ENCODE measurements at places on chromosomes 11 and 22.

DNA sequence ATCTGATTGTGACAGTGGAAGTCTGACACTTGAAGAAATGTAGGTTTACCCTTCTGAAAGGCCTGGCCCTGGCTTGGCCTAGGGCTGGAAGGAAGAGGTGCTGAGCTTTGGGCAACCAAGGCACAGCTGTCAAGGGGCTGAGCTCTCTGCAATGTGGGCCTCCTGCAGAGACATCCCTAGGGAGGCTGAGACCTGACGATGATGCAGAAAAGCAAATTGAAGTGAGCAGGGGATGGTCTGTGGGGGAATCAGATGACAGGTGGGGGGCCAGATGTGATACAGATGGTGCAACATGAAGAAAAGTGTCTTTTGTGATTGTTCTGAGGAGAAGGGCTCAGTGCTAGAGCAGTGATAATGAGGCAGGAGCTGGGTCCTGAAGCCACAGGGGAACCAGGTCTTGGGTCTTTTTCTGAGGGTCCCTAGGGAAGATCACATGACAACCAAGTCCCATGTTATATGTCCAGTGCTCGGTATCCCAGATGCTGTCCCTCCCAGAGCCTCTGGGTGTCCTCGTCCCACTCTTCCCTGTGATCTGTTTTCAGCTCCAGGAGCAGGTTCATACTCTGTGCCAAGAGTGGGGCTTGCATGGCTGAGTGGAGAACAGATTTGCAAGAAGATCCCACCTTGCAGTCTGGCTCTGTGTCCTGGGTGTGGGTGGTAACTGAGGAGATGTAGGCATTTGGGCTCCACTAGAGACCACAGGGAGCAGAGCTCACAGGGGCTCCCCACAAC is 79.9 kb upstream of the VPREB1 start:
- DNase-seq = no peak

GRCh38 chr11:120410622-120411380 is 74.6 kb downstream of the ARHGEF12 start:
- no peak for DNase-seq

- DNase-seq = no peak
These were observed 640.2 kb downstream of the LRRC4C start for GRCh38 chr11:40819230-40819629.

- no peak for DNase-seq
These were observed 138.5 kb downstream of the CCDC81 start for GRCh38 chr11:86513138-86513537.

DNA sequence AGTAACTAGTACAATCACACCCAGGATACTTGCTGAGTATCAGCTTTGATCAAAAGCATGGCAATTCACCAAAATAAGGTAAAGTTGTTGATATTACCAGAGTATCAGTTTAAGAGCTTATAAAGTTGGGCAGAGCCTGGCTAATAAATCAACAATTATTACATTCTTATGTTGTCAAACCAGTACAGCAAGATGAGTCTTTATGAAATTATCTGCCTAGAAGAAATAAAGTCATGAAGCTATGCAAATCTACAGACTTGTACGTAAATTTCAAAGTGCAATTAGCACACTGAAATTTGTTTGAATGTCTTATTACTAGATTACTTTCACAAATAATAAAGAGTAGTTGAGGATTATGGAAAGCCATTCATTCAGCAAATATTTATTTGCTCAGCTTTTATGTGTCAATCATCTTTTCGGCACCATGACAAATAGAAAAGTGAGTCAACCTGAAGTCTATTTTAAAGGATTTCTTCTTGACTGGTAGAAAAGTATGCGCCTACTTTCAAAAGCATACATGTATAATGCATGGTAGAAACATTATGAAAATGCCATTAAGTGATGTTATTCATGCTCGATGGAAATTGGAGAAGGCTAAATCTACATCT is 5.0 kb upstream of the ANO3 start:
- no peak for DNase-seq

DNA sequence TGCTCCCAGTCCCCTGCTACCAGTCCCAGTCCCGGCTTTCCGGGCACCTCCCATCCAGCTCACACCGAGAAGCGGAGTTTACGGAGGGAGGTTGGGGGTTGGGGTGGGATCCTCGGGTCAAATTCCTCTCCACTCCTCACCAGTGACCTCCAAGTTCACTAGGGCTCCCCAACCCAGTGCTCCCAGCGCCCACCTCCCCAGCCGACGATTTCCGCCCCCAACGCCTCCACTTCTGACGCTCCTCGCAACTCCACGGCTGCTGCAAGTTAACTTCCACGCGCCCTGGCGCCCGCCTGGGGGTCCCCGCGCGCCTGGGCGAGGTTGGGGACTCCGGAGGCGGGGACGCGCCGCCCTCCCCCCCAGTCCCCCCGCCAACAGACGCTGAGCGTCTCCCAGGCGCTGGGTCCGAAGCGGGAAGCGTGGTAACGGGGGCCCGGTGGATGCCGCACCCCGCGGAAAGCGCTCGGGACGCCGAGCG is 526 bp downstream of the TPST2 start:
- DNase-seq = peak; percentile 26

GRCh38 chr11:62965574-62965973 is 19.2 kb downstream of the SLC22A6 start:
- no peak for DNase-seq

DNA sequence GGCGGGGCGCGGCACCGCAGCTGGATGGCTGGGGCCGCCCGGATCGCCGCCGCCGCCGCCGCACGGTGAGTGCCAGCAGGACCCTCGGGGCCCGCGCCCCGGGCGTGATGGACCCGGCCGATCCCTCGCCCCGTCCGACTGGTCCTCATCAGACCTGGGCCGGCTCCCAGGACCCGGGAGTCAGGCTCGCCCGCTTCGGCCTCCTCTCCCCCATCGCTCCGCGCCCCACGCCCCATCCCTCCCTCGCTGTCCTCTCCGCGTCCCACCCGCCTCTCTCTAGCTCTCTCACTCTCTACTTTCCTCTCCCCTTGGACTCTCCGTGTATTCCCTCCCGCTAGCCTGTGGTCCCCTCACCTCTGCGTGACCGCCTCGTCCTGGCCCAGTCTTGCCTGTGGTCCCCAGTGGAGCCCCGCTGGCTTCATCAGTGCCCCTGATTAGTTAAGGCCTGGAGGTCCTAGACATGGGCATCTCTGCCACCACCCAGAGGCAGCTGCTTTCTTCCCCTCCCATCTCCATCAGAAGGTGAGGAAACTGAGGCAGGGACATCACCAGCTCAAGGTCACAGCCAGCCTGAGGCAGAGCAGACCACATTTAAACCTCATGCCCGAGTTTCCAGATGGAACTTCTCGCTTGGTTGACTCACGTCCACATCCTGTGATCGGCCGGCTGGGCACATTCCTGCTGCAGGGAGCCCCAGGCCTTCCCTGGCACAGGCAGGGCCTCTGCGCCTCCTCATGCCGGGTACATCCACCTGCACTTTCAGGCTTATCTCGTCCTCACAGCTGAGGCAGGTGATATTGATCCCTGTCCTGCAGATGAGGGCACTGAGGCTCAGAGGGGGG is 429 bp downstream of the SLC39A13 start:
- DNase-seq = peak; percentile 74

GRCh38 chr11:13314676-13315394 is 37.2 kb downstream of the BMAL1 start:
- DNase-seq = no peak

DNA sequence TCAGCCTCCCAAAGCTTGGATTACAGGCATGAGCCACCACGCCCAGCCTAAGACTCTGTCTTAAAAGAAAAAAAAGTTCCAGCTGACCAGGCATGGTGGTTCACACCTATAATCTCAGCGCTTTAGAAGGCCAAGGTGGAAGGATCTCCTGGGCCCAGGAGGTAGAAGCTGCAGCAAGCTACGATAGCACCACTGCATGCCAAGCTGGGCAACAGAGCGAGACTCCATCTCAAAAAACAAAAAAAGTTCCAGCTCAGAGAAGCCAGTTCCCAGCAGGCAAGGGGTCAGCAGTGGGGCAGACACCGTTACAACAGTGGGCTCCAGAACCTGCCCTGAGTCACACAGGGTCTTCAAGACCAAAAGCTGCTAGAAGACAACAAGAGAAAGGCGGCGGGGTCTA is 3.3 kb downstream of the TMEM184B start:
- DNase-seq = no peak

DNA sequence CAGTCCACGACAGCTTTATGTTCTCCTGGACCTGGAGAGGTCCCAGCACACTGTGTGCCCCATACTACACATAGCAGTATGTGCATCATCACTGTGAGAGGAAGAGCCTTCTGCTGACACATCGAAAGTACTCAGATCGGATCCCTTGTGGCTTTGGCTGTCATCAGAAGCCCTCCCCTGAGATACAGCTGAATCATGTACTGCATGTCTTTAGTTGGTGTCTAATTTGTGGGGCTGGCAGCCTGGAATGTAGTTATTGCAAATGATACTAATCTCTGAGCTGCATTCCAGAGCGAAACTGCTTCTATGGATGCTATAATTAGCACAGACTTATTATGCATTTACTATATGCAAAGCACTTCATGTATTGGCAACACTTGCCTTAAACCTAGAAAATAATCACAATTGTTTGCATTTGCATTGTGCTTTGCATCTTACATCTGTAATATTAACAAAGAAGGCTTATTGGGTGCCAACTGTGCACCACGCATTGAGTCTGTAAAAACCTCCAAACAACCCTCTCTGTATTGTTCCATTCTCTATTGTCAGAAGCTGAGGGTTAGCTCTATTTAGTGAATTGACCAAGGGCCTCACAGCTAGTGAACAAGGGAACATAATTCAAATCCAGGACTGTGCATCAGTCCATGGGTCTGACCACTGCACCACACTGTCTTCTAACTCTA is 89.2 kb upstream of the CRTAM start:
- peak; percentile 97 for DNase-seq

- no peak for DNase-seq
These were observed 611 bp upstream of the USP2 start for GRCh38 chr11:119382101-119382500.

DNA sequence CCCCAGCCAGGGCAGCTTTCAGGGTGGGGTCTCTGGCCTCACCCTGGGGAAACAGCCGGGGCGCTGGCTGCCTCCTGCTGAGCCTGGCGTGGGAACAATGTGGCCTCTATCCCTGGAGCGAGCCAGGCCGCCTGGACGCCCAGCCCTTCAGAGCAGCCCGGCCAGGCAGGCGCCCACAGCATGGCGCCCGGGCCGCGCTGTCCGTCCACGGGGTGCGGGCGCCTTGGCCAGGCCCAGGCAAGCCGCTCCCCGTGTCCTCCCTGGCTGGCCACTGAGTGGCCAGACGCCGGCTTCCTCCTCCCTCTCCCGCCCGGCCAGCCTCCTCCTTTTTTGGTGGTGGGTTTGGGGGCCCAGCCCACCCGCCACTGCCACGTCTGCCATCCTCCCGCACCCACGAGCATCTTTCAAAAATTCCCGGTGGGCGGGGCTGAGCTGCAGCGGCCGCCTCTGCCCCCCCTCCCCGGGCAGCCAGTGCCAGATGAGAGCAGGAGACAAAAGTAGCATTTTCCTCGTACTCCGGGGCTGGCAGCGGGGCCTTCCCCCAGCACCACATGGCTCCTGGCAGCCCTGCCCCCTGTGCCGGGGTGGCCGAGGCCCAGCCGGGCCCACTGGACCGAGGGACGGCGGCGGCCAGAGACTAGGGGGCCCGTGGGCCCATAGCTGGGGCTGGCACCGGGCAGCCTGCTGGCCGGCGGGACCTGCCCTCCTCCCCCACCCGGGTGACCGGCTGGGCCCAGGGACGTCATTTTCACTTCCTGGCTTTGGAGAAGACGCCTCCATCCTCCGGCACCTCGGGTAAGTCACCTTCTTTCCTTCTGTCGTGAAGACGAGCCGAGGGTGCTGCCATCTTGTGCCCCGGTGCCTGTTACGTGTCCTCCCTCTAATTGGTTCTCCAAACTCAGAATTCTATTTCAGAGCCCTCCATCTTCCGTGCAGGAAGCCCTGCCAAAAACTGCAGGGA is 70.2 kb upstream of the PPARA start:
- DNase-seq = peak; percentile 78

DNA sequence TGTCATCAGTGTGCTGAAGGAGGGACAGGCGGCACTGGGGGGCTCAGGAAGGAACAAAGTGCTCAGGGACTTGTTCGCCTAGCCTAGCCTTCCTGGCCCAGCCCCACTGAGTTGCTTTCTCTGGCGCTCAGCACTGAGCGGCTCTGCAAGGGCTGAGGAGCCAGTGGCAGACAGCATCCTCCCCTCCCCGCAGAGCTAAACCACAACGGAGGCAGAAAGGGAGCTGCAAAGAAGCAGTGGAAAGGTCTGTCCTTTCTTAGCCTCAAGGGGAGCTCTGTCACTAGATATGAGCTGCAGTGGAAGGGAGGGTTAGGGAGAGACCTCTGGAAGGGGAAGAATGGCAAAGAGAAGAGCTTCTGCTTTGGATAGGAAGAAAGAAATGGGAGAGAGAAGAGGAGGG is 89.7 kb upstream of the PHOX2A start:
- peak; percentile 49 for DNase-seq

DNA sequence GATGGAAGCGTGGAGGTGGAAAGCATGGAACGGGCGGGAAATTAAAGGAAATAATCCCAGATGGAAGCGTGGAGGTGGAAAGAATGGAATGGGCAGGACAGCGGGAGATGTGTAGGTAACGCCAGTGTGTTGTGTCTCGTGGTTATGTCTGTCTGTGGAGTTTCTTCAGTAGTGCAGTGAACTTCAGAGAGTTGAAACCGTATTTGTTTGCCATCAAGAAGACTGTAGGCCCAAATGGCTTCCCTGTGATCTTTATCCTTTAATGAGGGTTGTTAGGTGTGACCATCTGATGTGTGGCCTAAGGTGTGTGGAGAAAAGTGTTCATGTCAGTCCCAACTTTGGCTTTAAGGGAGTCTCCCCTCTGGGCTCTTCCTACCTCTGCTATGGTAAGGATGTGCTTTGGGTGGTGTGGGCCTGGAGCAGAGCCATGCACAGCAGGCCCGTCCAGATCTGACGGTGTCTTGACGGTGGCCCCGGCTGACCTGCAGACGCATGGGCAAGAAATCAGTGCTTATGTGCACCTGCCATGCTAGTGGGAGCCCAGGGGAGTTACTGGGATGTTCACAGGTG is 39.6 kb downstream of the AP2A2 start:
- no peak for DNase-seq

DNA sequence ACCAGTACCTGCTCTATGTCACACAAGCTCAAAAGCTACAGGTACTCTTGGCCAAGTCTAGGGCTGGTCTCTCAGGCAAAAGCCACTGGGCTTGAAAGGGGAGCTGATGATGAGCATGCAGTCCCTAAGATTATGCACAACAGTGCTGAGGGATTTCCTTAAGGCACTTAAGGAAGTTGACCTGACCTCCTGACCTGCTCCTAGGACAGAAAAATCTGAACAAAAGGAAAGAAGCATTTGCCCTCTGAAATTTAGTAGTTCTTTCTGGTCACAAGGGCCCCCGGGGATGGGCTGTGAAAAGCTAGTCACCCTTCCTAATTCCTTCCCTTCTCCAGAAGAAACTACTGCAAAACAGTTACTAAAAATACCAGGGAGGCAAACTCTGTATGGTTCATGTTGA is 83.6 kb upstream of the PHOX2A start:
- DNase-seq = no peak

- DNase-seq = peak; percentile 86
These were observed 19.2 kb downstream of the CELF1 start for GRCh38 chr11:47533690-47534151.
